Stimulated activated CD4-positive, alpha-beta T cell treated with anti-CD3 and anti-CD28 coated beads, Interleukin-1b, Interleukin-23, amount 100 ng/mL, for 48 hours (primary cell): ENCODE measurements at places on chromosomes 6 and 20.
A peak's percentile ranks its signal among the peaks of the same experiment; 100 is the strongest.

- DNase-seq, result no peak
Measured at GRCh38 chr20:11108102-11108810, 434.5 kb upstream of the JAG1 start.

GRCh38 chr20:52405417-52405816, 213.8 kb upstream of the ZFP64 start:
- DNase-seq, result no peak

- DNase-seq, result no peak
Measured at GRCh38 chr20:20235681-20236080, 132.2 kb upstream of the INSM1 start.

GRCh38 chr20:62087632-62088031, 22.0 kb upstream of the TAF4 start:
- no peak for DNase-seq

DNA sequence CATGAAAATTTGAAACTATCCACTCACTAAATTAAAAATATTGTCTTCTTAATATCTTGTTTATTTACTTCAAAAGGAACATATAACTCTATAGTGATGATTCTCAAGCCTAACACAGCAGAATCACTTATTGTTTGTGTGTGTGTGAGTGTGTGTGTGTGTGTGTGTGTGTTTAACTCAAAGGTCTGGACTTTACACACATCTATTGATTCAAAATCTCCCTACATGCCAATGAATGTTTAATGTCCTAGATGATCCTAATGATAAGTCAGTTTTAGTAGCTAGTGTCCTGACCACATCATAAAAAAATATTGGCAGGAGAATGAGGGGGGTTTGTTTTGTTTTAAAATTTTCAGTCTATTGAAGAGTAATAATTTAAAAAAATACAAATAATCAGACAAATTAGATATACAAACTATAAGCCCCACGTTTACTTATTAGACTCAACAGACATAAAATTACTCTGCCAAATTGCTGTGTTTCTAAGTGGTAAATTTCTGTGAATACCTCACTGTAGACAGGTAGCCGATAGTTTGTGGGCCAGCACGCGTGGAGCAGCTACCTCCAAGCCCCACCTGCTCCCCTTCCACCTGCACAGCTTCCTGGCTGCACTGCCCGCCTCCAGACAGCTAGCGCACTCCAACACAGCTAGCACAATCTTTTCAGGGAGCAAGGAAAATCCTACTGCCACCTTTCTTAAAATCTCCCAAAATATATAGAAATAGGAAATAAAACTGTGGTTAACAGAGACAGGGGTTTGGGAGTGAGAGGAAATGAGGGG, 349.6 kb downstream of the PKHD1 start:
- no peak for DNase-seq

DNA sequence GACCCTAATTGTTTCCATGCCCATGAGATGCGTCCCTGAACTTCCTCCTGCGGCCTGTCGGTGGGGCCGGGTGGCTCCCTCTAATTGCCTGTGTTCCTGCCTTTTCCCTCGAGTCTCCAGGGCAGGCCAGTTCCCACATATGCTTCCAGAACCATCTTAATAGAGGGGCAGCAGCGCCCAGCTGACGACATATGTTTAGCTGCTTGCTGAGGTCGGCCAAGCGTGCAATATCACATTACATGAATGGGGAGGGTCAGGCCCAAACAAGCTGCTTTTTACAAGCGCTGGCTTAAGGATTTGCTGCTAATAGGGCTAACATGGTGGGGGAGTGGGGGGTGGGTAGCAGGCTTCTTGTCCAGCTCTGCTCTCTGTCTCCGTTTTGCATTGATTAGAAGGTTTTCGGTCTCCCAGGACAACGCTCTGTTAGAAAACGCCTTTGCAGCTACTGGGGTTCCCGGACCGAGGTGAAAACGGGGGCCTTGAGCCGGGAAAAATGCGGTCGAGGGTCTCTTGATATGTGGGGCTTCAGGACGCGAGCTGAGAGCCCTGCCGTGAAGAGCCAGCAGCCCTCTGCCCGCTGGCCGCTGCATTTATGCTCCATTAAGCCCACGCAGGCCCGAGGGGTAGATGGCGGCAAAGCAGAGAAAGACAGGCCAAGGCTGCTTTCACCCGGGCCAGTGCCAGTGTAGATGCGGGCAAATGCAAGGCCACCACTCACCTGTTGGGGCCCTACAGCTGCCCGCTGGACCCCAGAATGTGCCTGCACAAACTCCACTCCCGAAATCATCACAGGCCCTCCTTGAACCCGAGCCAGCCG, 308.5 kb downstream of the BMP7 start:
- DNase-seq, result no peak

GRCh38 chr6:300494-301198, 8.4 kb downstream of the DUSP22 start:
- no peak for DNase-seq

- no peak for DNase-seq
Measured at GRCh38 chr20:14489544-14489943, 152.1 kb upstream of the FLRT3 start.

GRCh38 chr6:159169557-159170332, 545 bp downstream of the FNDC1 start:
- peak; percentile 33 for DNase-seq
